ENCODE measurements at places on chromosomes 1 and 21. TPM values are rescaled to one million over a fixed set of nuclear protein-coding genes. Genes with fewer than 3 reads are reported as not detected.

Gene UMODL1
- 0.08 TPM for polyA plus RNA-seq

Gene ASPM
- polyA plus RNA-seq, result not detected

Gene FCRL1
- polyA plus RNA-seq, result 0.23 TPM

Gene ITSN1
- polyA plus RNA-seq, result 3.1 TPM

Gene CFAP74
- polyA plus RNA-seq, result not detected

Gene PRAMEF27
- polyA plus RNA-seq, result not detected

Gene RNF19B
- 1.1 TPM for polyA plus RNA-seq

DNA sequence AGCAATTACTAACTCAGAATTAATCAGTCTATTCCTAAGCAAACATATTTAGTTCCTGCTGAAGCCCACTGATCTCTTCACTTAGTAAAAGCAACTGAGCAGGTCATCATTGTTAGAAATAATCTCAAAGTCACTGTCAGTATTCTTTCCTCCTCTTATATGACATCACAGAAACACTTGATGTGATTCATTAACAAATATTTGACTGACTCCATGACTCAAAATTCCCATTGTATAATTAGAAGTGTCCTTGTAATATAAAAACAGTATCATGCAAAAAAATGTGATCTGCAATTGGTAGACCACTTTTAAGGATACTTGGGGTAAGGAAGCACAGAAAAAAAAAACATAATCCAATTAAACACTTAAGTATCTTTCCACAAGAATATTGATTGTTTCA, 194.4 kb downstream of the DPYD start:
- H3K36me3 ChIP-seq, result no peaks in the 10 kb centered on the region
- DNase-seq, result no peak
- H3K27me3 ChIP-seq, result no peaks in the 10 kb centered on the region
- H3K4me3 ChIP-seq, result no peak overlapping the region
- no peak overlapping the region for H3K27ac ChIP-seq

GRCh38 chr1:51222136-51222787, 13.8 kb upstream of the RNF11 start:
- H3K4me1 ChIP-seq, result no peaks in the 10 kb centered on the region
- no peak for DNase-seq
- no peaks in the 10 kb centered on the region for H3K36me3 ChIP-seq
- H3K4me3 ChIP-seq, result no peak overlapping the region
- H3K27ac ChIP-seq, result no peak overlapping the region
- H3K27me3 ChIP-seq, result no peaks in the 10 kb centered on the region

DNA sequence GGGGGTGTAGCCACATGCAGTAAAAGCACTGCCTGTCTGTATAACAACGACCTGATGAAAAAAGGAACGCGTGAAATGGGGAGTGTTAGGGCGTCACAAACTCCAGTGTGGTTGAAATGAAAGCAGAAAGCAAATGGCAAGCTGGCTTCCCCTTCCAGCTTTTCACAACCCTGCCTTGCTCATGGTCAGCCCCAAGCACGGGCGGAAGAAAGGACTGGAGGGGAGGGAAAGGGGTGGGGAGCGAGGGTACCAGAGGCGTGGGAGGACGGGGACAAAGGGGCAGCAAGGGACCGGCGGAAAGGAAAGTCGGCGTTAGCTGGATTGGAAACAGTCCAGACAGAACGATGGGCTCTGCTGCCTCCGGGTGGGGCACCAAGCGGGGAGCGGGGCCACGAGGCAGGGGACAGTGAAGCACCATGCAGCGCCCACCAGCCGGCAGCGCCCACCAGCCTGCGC, 9.6 kb downstream of the VPS26C start:
- H3K4me3 ChIP-seq, result peak overlapping the region; percentile 65
- H3K27me3 ChIP-seq, result no peaks in the 10 kb centered on the region
- H3K4me1 ChIP-seq, result peaks cover 25% of the 10 kb centered on the region
- peaks cover 3% of the 10 kb centered on the region for H3K36me3 ChIP-seq
- peak; percentile 12 for DNase-seq

GRCh38 chr1:78359666-78360065, 131.1 kb upstream of the PTGFR start:
- no peaks in the 10 kb centered on the region for H3K4me1 ChIP-seq
- no peak overlapping the region for H3K4me3 ChIP-seq
- no peak overlapping the region for H3K27ac ChIP-seq
- DNase-seq, result no peak
- H3K27me3 ChIP-seq, result no peaks in the 10 kb centered on the region
- H3K36me3 ChIP-seq, result no peaks in the 10 kb centered on the region

- H3K27ac ChIP-seq, result no peak overlapping the region
- DNase-seq, result no peak
- H3K36me3 ChIP-seq, result no peaks in the 10 kb centered on the region
- peaks cover 28% of the 10 kb centered on the region for H3K27me3 ChIP-seq
These were observed 1.1 kb downstream of the WNT3A start for GRCh38 chr1:228007801-228008341.

DNA sequence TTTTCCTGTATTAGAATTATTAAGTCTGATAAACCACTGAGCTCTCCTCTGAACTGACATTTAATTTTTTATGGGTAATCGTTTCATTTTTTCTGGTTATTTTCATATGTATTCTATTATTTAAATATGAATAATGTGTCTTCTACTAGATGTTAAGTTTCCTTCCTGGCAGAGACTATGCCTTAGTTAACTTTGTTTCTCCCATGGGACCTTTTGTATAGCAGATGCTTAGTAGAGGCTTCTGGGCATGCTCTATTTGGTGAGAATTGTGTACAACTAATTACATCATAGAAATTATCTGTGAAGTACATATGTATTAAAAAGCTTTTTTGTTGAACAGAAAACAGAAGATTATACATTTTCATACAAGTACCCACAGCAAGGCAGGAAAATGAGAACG, 23.4 kb downstream of the CTBS start:
- no peak for DNase-seq
- H3K4me3 ChIP-seq, result no peak overlapping the region
- no peaks in the 10 kb centered on the region for H3K27me3 ChIP-seq
- no peaks in the 10 kb centered on the region for H3K4me1 ChIP-seq
- peaks cover 3% of the 10 kb centered on the region for H3K36me3 ChIP-seq

GRCh38 chr1:164731161-164731876, 172.3 kb downstream of the PBX1 start:
- no peak overlapping the region for H3K27ac ChIP-seq
- DNase-seq, result no peak
- H3K36me3 ChIP-seq, result no peaks in the 10 kb centered on the region
- no peaks in the 10 kb centered on the region for H3K27me3 ChIP-seq

GRCh38 chr1:147235822-147236221, 6.7 kb upstream of the CHD1L start:
- no peak overlapping the region for H3K4me3 ChIP-seq
- no peak for DNase-seq
- no peaks in the 10 kb centered on the region for H3K36me3 ChIP-seq
- H3K27ac ChIP-seq, result no peak overlapping the region
- no peaks in the 10 kb centered on the region for H3K4me1 ChIP-seq

GRCh38 chr1:16924216-16924918, 2.6 kb downstream of the CROCC start:
- H3K27me3 ChIP-seq, result no peaks in the 10 kb centered on the region
- H3K4me3 ChIP-seq, result no peak overlapping the region
- peaks cover 18% of the 10 kb centered on the region for H3K4me1 ChIP-seq

DNA sequence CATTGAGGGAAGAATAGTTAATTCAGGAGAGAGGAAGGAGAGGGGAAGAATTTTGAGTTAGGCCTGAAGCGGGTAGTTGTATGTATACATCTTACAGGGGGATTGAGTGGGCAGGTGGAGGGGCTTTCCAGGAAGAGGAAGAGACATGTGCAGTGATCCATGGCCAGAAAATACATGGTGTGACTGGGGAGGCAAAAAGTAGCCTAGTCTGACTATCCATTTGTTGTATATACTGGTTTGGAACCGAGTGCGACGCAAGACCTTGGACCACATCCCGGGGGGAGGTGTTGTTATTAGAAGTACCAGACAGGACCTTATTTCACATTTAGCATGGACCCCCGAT, 158.3 kb downstream of the SDCCAG8 start:
- no peak overlapping the region for H3K4me3 ChIP-seq
- H3K4me1 ChIP-seq, result peaks cover 22% of the 10 kb centered on the region
- no peak for DNase-seq

DNA sequence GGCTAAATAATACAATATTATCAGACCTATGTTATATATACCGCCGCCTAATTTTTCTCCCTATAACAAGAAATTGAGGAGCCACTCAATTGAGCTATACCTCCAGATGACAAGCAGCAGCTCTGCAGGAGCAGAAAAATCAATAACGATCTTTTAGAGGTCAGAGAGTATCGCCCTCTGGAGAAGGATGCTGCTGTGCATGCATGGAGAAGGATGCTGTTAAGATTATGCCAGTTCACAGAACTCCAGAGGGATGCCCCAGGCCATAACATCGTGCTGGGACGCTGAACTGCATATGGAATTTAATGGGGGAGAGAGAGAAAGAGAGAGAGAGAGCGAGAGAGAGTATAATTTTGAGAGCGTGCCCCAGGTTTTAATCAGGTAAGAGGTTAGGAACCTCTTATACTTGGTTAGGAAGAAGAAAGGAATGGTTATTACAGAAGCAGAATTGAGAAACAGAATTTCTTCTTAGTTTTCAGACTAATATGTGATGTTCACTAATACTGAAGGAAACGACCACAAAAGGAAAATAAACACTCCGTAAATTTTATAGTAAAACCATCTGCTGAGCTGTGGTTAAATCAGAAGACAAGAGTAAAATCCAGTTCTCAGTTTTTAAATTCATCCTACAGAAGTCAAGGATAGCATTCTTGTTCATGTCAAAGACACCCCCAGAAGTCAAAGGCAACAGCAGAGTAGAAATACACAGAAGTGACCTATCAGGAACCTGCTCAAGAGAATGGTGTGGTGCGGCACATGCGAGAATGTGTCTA, 111.1 kb downstream of the SMYD2 start:
- DNase-seq, result no peak
- no peaks in the 10 kb centered on the region for H3K4me1 ChIP-seq
- no peak overlapping the region for H3K4me3 ChIP-seq
- no peaks in the 10 kb centered on the region for H3K27me3 ChIP-seq
- H3K27ac ChIP-seq, result no peak overlapping the region

Data from CD4-positive, alpha-beta memory T cell (primary cell).